ENCODE measurements at places on chromosomes 12 and 14.

DNA sequence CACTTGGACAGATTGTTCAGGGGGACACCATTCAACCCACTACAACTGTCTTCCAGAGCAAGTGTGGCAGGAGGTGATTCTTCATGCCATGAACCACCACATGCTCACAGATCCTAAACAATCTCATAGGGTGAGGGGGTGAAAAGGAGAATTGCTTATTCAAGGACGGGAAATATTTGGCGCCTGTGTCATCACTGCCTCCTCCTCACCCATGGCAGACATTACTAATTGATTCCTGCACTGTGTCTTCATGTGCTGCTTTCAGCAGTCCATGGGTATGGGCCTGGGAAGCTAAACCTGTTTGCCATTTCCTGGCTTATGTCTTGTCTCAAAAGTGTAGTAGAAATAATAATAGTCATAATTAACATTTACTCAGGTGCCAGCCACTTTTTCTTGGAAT lies 31.3 kb downstream of the MMAB start:
- no peak for DNase-seq

- no peak for DNase-seq
Measured at GRCh38 chr12:19893514-19893913, 454.2 kb downstream of the AEBP2 start.

DNA sequence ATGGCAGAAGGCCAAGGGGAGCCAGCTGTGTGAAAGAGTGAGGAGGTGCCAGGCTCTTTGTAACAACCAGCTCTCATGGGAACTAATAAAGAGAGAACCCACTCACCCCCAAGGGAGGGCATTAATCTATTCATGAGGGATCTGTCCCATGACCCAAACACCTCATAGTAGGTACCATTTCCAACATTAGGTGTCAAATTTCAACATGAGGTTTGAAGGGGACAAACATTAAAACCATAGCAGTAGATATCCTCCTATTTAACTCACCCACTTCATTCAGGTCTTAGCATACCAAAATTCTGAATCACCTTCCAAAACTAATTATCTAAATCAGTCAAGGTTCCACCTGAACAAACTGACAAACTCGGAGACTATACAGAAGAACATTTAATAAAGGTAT lies 75.3 kb downstream of the PPFIA2 start:
- no peak for DNase-seq

- no peak for DNase-seq
Measured at GRCh38 chr12:98799146-98799810, 154.2 kb downstream of the APAF1 start.

- DNase-seq: no peak
Measured at GRCh38 chr12:131851741-131852550, 23.8 kb downstream of the MMP17 start.

DNA sequence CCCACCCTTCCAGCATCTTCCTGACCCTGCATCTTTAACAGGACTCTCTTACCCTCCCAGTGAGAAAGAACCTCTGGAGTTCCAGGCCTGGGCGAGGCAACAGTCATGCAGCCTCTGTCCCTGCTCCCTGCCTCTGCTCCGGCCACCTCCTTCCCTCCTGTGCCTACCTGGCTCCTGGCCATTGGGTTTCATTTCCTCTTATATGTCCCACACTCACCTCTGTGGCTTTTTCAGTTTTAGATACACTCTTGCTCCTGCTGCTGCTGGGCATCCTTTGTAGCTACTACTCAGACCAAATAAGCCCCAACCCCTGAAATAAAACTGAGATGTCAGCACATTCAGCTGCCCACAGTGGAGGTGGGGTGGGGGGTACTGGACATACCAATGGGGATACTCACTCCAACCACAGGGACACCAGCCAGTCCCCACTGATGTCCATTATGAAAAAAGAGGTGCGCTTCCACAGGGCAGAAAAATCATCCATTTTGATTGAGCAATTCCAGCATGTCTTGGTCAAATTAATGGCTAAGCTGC lies 99.1 kb upstream of the NRXN3 start:
- no peak for DNase-seq
